Colonic mucosa (tissue), 4 donors: ENCODE measurements at places on chromosomes 2 and 18. TPM values are rescaled to one million over a fixed set of nuclear protein-coding genes. Genes with fewer than 3 reads are reported as not detected.

GRCh38 chr18:56517196-56517595, 121.2 kb downstream of the TXNL1 start:
- H3K36me3 ChIP-seq, result no peaks in the 10 kb centered on the region
- no peak overlapping the region for H3K4me3 ChIP-seq
- DNase-seq, result no peak
- H3K27ac ChIP-seq, result no peak overlapping the region
- H3K27me3 ChIP-seq, result no peaks in the 10 kb centered on the region

GRCh38 chr2:240990726-240991377, 7.6 kb upstream of the SNED1 start:
- no peak for DNase-seq
- no peak overlapping the region for H3K4me3 ChIP-seq
- H3K27ac ChIP-seq, result no peak overlapping the region
- H3K36me3 ChIP-seq, result no peaks in the 10 kb centered on the region
- peaks cover 17% of the 10 kb centered on the region for H3K4me1 ChIP-seq
- no peaks in the 10 kb centered on the region for H3K27me3 ChIP-seq

- DNase-seq, result no peak
- no peaks in the 10 kb centered on the region for H3K36me3 ChIP-seq
- H3K4me3 ChIP-seq, result no peak overlapping the region
These were observed 182.5 kb downstream of the TMX3 start for GRCh38 chr18:68532328-68532885.

DNA sequence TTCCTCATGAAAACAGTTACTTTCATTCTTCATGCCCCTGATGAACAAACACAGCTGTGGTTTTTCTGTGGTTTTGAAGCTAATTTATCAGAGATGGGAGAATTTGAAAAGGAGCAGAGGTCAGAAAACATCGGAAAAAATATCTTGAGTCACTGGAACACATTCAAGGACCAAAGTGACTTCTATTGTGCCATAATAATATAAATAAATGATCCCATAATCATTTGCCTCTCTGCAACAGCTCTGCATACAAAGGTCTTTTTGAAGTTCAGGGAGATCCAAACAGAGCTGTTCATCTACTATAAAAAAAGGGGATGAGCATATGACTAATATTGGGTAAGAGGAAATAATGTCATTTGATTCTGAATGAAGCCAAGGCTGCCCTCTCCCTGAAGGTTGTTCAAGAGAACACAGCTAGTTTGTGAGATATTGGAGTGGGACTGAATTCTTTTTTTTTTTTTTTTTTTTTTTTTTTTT, 201.3 kb upstream of the GALNT5 start:
- no peaks in the 10 kb centered on the region for H3K4me1 ChIP-seq
- H3K36me3 ChIP-seq, result no peaks in the 10 kb centered on the region
- no peak for DNase-seq
- no peak overlapping the region for H3K27ac ChIP-seq
- no peak overlapping the region for H3K4me3 ChIP-seq
- H3K27me3 ChIP-seq, result no peaks in the 10 kb centered on the region

- DNase-seq, result no peak
- no peaks in the 10 kb centered on the region for H3K4me1 ChIP-seq
- no peaks in the 10 kb centered on the region for H3K27me3 ChIP-seq
- no peaks in the 10 kb centered on the region for H3K36me3 ChIP-seq
These were observed 22.8 kb upstream of the SCN7A start for GRCh38 chr2:166516712-166517303.

GRCh38 chr2:127479866-127480743, 46.2 kb downstream of the IWS1 start:
- no peaks in the 10 kb centered on the region for H3K36me3 ChIP-seq
- no peaks in the 10 kb centered on the region for H3K27me3 ChIP-seq
- H3K27ac ChIP-seq, result no peak overlapping the region
- no peak for DNase-seq
- H3K4me1 ChIP-seq, result no peaks in the 10 kb centered on the region
- no peak overlapping the region for H3K4me3 ChIP-seq

DNA sequence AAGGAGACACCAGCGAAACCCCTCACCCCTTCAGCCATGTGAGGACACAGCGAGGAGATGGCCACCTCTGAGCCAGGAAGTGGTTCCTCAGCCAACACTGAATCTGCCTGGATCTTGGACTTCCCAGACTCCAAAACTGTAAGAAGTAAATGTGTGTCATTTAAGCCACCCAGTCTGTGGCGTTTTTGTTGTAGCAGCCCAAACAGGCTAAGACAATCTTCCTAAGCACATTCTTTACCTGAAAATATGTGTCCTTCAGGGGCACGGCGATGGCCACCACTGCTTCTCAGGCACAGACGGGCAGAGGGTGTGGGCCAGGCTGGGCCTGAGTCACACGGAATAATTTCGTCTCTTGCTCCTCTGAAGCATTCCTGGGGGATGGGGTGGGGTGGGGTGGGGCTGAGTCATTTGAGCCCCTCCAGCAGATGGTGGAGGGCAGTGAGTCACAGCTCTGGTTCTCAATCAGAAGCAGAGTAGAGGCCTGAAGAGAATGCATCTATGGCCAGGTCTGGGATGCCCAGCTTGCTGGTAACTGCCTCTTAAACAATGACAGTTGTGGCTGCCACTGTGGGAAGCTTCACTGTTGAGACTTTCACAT, 142.4 kb downstream of the CAPN13 start:
- H3K4me3 ChIP-seq, result no peak overlapping the region
- no peak for DNase-seq
- H3K27me3 ChIP-seq, result no peaks in the 10 kb centered on the region
- no peaks in the 10 kb centered on the region for H3K36me3 ChIP-seq
- H3K4me1 ChIP-seq, result no peaks in the 10 kb centered on the region
- peak overlapping the region; percentile 8 for H3K27ac ChIP-seq

DNA sequence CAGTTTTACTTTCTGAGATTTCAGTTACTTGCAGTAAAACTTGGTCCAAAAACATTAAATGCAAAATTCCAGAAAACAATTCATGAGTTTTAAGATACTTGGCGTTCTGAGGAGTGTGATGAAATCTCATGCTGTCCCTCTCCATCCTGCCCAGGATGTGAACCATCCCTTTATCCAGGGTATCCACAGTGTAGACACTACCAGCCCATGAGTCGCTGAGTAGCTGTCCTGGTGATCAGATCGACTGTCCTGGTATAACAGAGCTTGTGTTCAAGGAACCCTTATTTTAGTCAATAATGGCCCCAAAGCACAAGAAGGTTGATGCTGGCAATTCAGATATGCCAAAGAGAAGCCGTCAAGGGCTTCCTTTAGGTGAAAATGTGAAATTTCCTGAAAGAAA, 3.2 kb downstream of the SP100 start:
- H3K4me3 ChIP-seq, result no peak overlapping the region
- no peaks in the 10 kb centered on the region for H3K36me3 ChIP-seq
- DNase-seq, result no peak
- H3K27me3 ChIP-seq, result no peaks in the 10 kb centered on the region
- H3K4me1 ChIP-seq, result no peaks in the 10 kb centered on the region

- no peak overlapping the region for H3K4me3 ChIP-seq
- H3K4me1 ChIP-seq, result no peaks in the 10 kb centered on the region
- no peaks in the 10 kb centered on the region for H3K36me3 ChIP-seq
- no peak overlapping the region for H3K27ac ChIP-seq
- no peak for DNase-seq
- no peaks in the 10 kb centered on the region for H3K27me3 ChIP-seq
These were observed 42.9 kb upstream of the RFX8 start for GRCh38 chr2:101517758-101518271.

- H3K27ac ChIP-seq, result no peak overlapping the region
- H3K36me3 ChIP-seq, result no peaks in the 10 kb centered on the region
- H3K4me3 ChIP-seq, result no peak overlapping the region
- no peak for DNase-seq
These were observed 9.1 kb upstream of the AP1S3 start for GRCh38 chr2:223846515-223846914.

- no peak overlapping the region for H3K27ac ChIP-seq
- no peaks in the 10 kb centered on the region for H3K36me3 ChIP-seq
- H3K27me3 ChIP-seq, result no peaks in the 10 kb centered on the region
- DNase-seq, result no peak
- H3K4me1 ChIP-seq, result no peaks in the 10 kb centered on the region
These were observed 42.4 kb downstream of the ASB1 start for GRCh38 chr2:238469155-238469554.

GRCh38 chr2:43407935-43408334, 181.5 kb upstream of the ZFP36L2 start:
- no peaks in the 10 kb centered on the region for H3K4me1 ChIP-seq
- H3K27me3 ChIP-seq, result no peaks in the 10 kb centered on the region
- H3K27ac ChIP-seq, result no peak overlapping the region

- no peaks in the 10 kb centered on the region for H3K36me3 ChIP-seq
- H3K27me3 ChIP-seq, result peaks cover 71% of the 10 kb centered on the region
- no peak overlapping the region for H3K27ac ChIP-seq
- peaks cover 12% of the 10 kb centered on the region for H3K4me1 ChIP-seq
- DNase-seq, result no peak
These were observed 857 bp upstream of the INHBB start for GRCh38 chr2:120344976-120345581.

GRCh38 chr18:59514203-59514602, 155.1 kb upstream of the LMAN1 start:
- H3K4me1 ChIP-seq, result no peaks in the 10 kb centered on the region
- no peaks in the 10 kb centered on the region for H3K27me3 ChIP-seq
- no peak overlapping the region for H3K4me3 ChIP-seq
- no peak overlapping the region for H3K27ac ChIP-seq

DNA sequence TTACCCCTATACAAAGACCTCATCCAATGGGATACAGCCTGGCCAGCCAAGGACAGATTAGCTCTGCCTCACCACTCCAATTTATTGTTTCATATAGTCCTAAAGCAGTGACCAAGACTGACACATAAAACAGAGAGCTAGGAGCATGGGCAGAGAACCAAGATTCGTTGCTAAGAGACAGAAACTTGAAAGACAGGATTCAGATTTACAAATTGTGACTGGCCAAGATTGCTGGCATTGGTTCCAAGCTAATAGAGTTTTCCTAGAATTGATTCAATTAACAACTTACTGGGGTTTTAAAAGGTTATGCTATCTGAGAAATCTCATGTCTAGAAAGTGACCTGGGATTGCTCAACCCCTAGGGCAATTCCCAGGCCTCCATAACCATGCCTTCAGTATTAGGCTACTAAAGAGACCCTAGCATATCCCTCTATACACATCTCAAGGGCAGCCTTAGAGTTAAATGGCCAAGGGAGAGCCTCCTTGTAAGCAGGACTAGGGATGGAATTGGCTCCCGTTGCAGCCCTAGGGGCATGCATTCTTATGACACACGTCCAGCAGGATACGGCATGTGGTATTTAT, 75.6 kb downstream of the ICOS start:
- H3K27me3 ChIP-seq, result no peaks in the 10 kb centered on the region
- no peaks in the 10 kb centered on the region for H3K36me3 ChIP-seq
- H3K4me3 ChIP-seq, result no peak overlapping the region
- H3K27ac ChIP-seq, result no peak overlapping the region

DNA sequence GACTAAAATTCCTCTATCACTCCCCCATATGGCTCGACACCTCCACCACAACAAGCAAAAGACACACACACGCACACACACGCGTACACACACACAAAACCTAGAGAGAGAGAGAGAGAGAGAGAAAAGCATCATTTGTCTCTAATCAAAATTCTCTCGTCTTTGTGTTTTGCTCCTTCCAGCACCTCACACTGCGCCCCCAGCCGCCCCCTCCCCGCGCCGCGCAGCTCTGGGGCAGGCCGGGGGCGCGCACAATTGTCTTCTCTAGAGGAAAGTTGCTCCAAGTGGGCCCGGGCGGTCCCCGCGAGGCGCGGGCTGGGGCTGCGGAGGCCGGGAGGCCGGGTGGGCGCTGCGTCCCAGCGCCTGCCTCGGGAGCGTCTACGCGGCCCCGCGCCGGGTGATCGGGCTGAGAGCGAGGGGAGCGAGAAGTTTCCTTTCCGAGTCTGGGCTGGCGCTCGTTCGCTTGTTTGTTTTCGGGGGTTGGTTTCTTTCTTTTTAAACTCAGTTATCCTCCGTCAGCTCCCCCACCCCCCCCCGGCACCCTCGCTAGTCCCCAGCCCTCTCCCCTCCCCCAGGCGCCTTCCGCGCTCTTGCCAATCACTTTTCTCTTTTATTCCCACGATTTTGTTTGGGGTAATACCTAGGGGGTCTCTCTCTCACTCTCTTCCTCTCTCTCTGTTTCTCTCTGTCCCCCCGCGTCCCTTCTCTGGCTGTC, 4.1 kb downstream of the ZEB2 start:
- H3K4me1 ChIP-seq, result no peaks in the 10 kb centered on the region
- no peak for DNase-seq
- no peaks in the 10 kb centered on the region for H3K36me3 ChIP-seq

DNA sequence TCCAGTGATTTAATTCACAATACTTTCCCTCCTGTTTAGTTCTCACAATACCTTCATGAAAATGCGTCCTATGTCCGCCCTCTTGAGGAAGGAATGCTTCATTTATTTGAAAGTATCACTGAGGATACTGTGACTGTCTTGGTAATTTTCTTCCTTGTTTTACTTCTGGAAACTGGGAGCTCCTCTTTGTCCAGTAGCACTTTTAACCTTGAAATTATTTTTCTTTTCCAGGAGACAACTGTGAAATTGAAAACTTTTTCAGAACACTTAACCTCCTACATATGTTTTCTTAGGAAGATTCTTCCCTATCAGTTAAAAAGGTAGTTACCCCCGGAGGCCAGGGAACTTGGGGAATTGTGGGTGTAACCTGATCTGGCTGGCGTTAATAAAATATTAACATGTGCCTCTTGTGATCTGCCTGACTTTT, 58.9 kb upstream of the STON1 start:
- no peaks in the 10 kb centered on the region for H3K36me3 ChIP-seq
- H3K4me3 ChIP-seq, result no peak overlapping the region
- H3K4me1 ChIP-seq, result no peaks in the 10 kb centered on the region

- H3K4me1 ChIP-seq, result no peaks in the 10 kb centered on the region
- H3K27ac ChIP-seq, result no peak overlapping the region
- DNase-seq, result no peak
These were observed 4.3 kb downstream of the TYW5 start for GRCh38 chr2:199951023-199951422.

CD8B2 gene
- total RNA-seq, result not detected

KCNK3 gene
- total RNA-seq, result 1.5 TPM

C2orf78 gene
- total RNA-seq, result not detected

BMP10 gene
- not detected for total RNA-seq

AFTPH gene
- total RNA-seq, result 49.4 TPM

CELF4 gene
- 1.4 TPM for total RNA-seq

KDSR gene
- total RNA-seq, result 55.3 TPM

MARS2 gene
- 8.3 TPM for total RNA-seq

GKN2 gene
- not detected for total RNA-seq
